HFFc6 (cell line): ENCODE measurements at places on chromosomes 12 and 14. TPM values are rescaled to one million over a fixed set of nuclear protein-coding genes. Genes with fewer than 3 reads are reported as not detected.

DNA sequence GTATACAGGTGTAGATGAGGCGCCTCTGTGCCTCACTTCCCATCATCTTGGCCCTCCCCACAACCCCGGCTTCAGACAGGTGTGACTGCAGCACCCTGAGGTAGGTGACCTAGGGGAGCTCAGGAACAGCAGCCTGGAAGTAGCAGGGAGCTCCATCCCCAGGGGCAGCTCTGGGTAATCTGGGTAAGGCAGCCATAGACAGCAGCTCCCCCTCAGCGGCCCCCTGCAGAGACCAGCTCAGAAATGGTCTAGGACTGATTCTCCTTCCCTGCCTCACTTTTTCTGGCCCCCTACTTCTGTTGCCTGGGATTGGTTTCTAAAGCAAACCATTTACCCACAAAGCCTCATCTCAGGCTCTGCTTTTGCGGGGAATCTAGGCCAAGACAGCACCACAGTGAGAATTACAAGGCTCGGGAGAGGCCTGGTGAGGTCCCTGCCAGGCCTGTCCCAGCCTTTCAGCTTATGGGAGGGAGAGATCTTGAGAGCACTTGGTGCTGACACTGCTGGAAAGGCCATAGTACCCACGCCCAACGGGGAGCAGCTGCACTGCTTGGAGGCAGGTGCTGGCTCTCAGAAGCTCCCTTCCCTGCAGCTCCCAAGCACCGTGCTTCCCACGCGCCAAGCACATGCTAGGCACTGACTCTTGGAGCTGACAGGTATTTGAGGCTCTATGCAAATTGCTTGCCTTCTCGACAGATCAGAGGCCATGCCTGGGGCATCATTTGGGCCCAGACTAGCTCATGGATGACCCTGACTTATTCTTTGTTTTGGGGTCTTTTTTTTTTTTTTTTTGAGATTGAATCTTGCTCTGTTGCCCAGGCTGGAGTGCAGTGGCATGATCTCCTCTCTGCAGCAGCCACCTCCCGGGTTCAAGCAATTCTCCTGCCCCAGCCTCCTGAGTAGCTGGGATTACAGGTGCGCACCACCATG lies 45.1 kb upstream of the TRAF3 start:
- H3K27me3 ChIP-seq = peaks cover 2% of the 10 kb centered on the region
- no peaks in the 10 kb centered on the region for H3K4me1 ChIP-seq
- peaks cover 17% of the 10 kb centered on the region; the same call in 1 of the 2 replicates for H3K36me3 ChIP-seq
- H3K27ac ChIP-seq = no peak overlapping the region
- DNase-seq = no peak

DNA sequence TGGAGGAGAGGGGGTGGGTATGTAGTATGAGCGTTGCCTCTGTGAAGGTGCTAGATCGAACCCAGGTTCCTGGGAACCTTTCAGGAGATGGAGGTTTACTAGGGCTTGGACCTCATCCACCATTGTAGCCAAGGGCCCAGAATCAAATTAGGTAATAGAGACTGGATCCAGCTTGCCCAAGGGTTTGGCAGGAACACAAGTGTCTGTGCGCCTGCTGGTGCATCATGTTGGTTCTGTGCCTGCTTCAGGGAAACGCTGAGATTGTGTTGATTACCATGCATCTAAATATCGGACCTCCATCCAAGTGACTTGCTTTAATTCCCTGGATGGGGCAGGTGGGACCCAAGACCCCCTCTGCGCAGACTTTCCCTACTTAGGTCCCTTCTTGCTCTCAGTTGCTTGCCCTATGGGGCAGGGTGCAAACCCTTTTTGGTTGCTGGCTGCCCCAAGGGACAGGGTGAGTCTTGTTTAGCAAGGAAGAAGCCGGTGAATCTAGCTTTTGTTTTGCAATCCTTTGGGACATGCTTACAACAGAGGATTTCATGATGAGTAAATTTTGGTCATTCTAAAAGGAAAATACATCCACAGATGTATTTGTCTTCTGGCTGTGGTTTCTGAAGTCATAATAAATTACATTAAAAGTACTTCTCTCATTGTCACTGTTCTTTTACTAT lies 189.8 kb upstream of the PRICKLE1 start:
- no peak overlapping the region for H3K4me3 ChIP-seq
- H3K4me1 ChIP-seq = no peaks in the 10 kb centered on the region
- no peak for DNase-seq
- H3K27me3 ChIP-seq = no peaks in the 10 kb centered on the region; the same call in 1 of the 2 replicates
- no peak overlapping the region for H3K27ac ChIP-seq

DNA sequence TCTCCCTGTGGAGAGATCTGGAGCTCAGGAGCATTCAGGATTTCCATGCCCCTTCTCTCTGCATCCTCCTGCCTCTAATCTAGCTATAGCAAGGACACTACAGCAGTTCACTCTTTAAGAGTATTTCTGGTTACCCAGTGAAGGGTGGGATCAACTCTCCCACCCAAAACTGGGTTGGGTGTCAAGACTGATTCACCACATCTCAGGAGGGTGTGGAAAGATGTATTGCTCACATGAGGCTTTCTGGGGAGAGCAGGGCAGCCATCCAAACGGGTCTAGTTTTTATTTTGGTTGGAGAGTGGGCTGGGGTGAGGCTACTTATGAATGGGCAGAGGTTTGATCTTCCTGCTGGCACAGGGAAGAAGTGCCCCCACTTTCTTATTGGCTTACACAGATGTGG lies 18.6 kb downstream of the C12orf75 start:
- H3K27me3 ChIP-seq = no peaks in the 10 kb centered on the region; the same call in none of the 2 replicates
- no peak for DNase-seq
- peaks cover 65% of the 10 kb centered on the region for H3K36me3 ChIP-seq
- H3K4me3 ChIP-seq = peak overlapping the region; percentile 50

DNA sequence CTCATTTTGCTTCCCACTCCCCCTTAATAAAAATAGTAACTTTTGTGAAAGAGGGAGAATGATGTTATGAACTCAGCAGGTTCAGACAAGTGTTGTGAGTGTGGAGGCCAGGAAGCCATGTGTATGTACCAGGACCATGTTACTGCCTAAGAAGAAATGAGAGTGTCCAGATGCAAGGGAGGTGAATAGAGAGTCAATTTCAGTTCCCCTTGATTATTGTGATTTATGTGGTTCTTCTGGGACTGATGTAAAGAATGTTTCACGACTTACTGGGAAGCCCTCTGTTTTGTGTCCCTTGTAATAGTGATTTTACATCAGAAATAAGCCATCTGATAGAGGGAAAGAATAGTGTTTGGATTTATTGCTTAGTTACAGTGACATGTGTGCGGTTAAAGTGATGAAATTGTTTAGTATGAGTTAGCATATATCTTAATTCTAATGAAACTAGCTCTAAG lies 32.5 kb downstream of the FBXO34 start:
- peak overlapping the region; percentile 15; the same call in 1 of the 2 replicates for H3K27ac ChIP-seq
- H3K4me3 ChIP-seq = no peak overlapping the region
- peaks cover 4% of the 10 kb centered on the region for H3K36me3 ChIP-seq
- H3K4me1 ChIP-seq = peaks cover 13% of the 10 kb centered on the region

DNA sequence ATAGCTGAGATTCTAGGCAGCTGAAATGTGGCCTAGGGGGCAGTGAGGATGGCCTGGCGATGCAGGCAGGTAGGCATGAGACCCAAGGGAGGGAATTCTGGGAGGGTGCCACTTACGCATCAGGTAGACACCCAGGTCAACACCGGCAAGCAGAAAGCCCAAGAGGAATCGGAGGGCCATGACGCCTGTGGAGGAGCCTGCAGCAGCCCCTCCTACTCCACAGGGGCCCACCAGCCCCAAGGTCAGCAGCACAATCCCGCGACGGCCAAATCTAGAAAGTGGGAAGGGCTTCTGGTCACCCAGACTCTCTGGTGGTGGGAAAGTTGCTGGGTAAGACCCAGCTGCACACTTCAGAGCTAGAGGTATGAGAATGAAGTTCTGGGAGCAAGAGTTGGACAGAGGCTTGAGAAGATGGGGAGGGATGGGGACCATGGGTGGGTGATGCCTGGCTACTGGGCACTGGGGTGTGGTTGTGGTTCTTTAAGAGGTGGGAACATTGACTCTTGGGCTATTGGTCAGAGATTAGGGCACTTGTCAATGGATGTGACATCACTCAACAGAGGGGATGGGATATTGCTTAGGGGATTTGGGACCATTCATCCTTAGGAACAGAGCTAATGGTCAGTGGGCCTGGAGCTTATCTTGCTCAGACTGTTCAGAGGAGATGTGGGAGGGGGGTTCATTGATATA lies 3.4 kb downstream of the SLC22A17 start:
- no peak for DNase-seq
- H3K4me3 ChIP-seq = no peak overlapping the region
- peaks cover 9% of the 10 kb centered on the region for H3K27me3 ChIP-seq

DNA sequence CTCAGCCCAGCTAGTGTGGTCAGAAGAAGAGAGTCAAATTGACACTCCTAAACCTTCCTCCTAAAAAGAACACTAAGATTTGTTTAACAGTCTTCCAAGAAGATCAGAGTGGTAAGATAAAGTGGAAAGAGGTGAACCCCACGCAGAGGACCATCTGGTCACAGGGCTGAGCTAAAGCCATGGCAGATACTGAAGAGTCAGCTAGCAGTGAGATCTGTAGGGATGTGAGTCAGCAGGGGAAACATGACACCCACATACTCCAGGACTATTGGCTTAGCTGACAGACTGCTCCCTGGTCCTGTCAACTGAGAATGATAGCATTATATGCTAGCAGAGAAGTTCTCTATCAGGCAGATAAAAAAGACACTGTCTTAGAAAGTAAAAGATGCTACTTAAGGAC lies 269.4 kb upstream of the ALG10 start:
- no peaks in the 10 kb centered on the region for H3K4me1 ChIP-seq
- no peak overlapping the region for H3K27ac ChIP-seq
- DNase-seq = no peak
- no peaks in the 10 kb centered on the region for H3K36me3 ChIP-seq
- no peak overlapping the region for H3K4me3 ChIP-seq

GRCh38 chr14:104698688-104699425 lies 9.4 kb downstream of the INF2 start:
- H3K27ac ChIP-seq = peak overlapping the region; percentile 62
- H3K36me3 ChIP-seq = no peaks in the 10 kb centered on the region
- H3K4me3 ChIP-seq = no peak overlapping the region
- peaks cover 26% of the 10 kb centered on the region for H3K4me1 ChIP-seq

- DNase-seq = no peak
- no peak overlapping the region for H3K27ac ChIP-seq
- no peaks in the 10 kb centered on the region for H3K36me3 ChIP-seq
- no peaks in the 10 kb centered on the region; the same call in 1 of the 2 replicates for H3K27me3 ChIP-seq
Measured at GRCh38 chr12:69903548-69903947, 78.5 kb downstream of the MYRFL start.

DNA sequence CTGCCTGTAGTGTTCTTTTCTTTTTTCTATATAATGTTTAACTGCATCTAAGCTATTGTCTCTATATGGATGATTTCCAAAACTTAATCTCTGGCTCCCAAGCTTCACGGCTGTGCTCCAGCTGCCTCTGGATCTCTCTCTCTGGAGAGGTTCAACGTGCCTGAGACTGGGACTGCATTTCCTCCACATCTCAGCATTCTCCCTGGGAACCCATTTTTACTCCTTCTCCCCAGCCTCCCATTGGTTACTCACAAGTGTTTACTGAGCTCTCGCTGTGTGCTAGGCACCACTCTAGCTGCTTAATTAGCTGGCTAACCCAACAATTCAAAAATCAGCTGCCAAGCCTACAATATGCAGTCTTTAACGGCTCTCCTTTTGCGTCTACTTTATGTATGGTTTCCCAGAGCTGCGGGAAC lies 34.7 kb downstream of the FBXL14 start:
- peak overlapping the region; percentile 63 for H3K27ac ChIP-seq
- H3K36me3 ChIP-seq = peaks cover 33% of the 10 kb centered on the region
- peak overlapping the region; percentile 10; the same call in 1 of the 2 replicates for H3K4me3 ChIP-seq

DNA sequence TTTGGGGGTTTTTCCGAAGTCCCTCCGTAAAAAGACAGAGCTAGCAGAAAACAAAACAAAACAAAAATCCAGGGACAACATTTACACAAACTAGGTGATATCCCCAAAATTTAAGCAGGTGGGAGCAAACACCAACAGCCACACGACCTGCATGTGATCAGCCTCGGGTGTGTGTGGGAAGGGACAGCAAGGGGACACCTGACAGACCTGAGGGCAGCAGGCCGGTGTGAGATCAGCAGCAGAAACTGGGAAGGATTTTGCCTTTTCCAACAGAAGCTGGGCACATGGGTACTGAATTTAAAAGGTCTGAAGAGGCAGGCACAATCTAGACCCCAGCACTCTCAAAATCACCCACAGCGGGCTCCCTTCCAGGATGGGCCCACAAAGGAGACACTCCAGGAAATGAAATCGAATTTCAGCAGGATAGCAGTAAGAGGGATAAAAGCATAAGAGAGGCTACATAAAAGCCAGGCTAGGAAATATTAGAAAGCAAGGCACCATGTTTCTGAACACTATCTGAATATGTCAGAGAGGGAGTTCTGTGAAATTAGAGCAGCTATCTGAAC lies 36.5 kb upstream of the SELPLG start:
- H3K4me3 ChIP-seq = no peak overlapping the region
- H3K27me3 ChIP-seq = peaks cover 6% of the 10 kb centered on the region; the same call in 1 of the 2 replicates
- DNase-seq = no peak
- peaks cover 87% of the 10 kb centered on the region for H3K4me1 ChIP-seq
- peaks cover 50% of the 10 kb centered on the region for H3K36me3 ChIP-seq

- no peak overlapping the region for H3K27ac ChIP-seq
- H3K27me3 ChIP-seq = no peaks in the 10 kb centered on the region
- no peaks in the 10 kb centered on the region for H3K4me1 ChIP-seq
- H3K36me3 ChIP-seq = peaks cover 6% of the 10 kb centered on the region; the same call in 1 of the 2 replicates
- no peak overlapping the region for H3K4me3 ChIP-seq
- no peak for DNase-seq
Measured at GRCh38 chr14:21840765-21841164, 167.1 kb upstream of the OR4E1 start.

DNA sequence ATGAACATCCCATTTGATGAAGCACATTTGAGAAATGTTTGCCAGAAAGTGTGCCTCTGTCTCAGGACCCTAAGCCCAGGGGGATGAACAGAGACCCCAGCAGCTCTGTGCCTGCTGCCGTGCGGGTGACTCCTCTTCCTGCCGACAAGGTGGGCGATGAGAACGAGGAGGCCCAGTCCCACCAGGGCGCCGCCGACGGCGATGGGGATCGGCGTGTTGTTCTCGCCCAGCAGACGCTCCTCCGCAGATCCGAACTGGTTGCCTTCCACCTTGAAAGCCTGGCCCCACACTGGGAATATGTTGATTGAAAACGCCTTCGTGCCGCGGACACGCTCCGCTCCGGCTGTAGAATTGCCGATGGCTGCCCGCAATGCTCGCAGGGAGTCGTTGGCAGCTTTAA lies 44.1 kb downstream of the LRTM2 start:
- H3K4me3 ChIP-seq = no peak overlapping the region
- peaks cover 5% of the 10 kb centered on the region; the same call in 1 of the 2 replicates for H3K4me1 ChIP-seq
- DNase-seq = no peak
- H3K27me3 ChIP-seq = peaks cover 43% of the 10 kb centered on the region
- H3K27ac ChIP-seq = no peak overlapping the region

GRCh38 chr12:5280086-5280485 lies 151.8 kb upstream of the NTF3 start:
- no peak overlapping the region for H3K27ac ChIP-seq
- no peak overlapping the region for H3K4me3 ChIP-seq
- H3K36me3 ChIP-seq = no peaks in the 10 kb centered on the region
- no peaks in the 10 kb centered on the region for H3K4me1 ChIP-seq

- H3K4me1 ChIP-seq = peaks cover 10% of the 10 kb centered on the region
- H3K4me3 ChIP-seq = no peak overlapping the region
- DNase-seq = no peak
- H3K27me3 ChIP-seq = peaks cover 2% of the 10 kb centered on the region
- H3K36me3 ChIP-seq = peaks cover 6% of the 10 kb centered on the region; the same call in 1 of the 2 replicates
Measured at GRCh38 chr14:89277203-89277602, 139.8 kb downstream of the FOXN3 start.

NPAS3 gene
- not detected in 3 replicates for total RNA-seq

COX8C gene
- total RNA-seq = not detected in 3 replicates

CFAP54 gene
- total RNA-seq = 0.51 to 0.66 TPM (median 0.54 TPM) in 3 replicates
